Fibroblast of lung (primary cell): ENCODE measurements at places on chromosomes 12 and 14. TPM values are rescaled to one million over a fixed set of nuclear protein-coding genes. Genes with fewer than 3 reads are reported as not detected.

DNA sequence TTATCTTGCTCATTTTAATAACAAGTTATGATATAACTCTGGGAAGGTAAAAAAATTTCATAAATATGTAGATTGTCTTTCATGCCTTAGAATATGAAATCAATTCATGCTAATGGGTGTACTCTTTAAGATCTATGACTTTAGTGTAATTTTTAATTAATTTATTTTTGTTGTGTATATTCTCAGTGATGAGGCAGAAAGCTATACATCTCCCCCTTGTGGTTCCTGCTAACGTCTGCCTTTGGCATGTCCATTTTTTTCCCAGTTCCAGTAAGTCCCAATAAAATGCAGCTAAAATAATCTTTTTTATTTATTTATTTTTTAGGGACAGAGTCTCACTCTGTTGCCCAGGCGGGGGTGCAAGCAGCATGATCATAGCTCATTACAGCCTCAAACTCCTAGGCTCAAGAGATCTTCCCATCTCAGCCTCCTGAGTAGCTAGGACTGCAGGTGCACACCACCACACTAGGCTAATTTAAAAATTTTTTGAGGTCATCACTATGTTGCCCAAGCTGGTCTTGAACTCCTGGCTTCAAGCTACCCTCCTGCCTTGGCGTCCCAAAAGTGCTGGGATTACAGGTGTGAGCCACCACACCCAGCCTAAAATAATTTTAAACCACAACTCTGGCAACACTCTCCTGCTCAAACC, 3.3 kb upstream of the CHURC1 start:
- peak; percentile 32 for DNase-seq

- DNase-seq, result no peak
These were observed 81.6 kb upstream of the FAR2 start for GRCh38 chr12:29067430-29067829.

- no peak for DNase-seq
These were observed 581.9 kb downstream of the ALG10 start for GRCh38 chr12:34604227-34604626.

DNA sequence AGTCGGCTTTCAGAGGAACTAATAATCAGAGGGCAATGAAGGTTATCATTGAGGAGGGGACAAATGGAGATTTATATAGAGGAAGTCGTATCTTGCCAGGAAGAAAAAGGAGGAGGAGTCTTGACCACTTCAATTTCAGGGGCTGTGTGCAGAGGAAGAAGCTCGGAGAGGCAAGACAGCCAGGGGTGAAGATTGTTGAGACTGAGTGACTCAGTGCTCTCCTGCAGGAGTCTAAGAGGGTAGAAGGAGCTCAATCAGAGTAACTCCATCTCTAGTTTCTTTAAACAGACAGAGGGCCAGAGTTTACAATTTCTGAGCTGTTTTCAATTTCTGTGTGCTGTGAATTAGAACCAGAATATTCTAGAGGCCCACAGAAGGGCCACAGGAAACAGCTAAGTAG, 439.3 kb upstream of the PRICKLE1 start:
- no peak for DNase-seq

- DNase-seq, result no peak
These were observed 138.7 kb upstream of the E2F7 start for GRCh38 chr12:77204083-77204482.

DNA sequence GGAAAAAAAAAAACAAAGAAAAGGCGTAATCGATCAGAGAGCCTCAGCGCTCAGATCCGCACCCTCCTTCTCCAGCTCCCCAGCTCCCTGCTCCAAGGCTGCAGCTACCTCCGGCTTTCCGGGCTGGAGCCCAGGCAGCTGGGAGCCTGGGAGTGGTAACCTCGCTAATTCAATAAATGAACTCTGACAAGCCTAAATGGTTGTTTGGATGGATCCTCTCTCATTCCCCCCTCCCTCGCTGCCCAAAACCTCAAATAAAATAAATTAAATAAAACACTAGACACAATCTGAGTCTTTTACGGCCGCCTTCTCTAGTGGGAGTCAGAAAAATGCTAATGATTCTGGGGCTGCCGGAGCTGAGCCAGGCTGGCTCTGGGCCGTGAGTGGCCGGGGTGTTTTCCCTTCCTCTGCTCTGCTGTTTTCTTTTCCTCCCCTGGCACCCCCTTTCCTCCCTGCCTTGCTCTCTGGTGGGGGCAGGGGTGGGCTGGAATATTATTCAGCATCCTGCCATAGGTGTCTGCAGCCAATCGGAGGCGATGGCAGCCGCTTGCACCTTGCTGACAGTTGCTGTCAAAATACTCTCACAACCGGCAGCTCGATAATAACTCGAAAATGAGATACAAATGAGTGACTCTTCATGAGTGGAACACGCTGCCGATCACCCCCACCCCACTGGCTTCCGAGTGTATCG, 76.1 kb downstream of the RBM19 start:
- DNase-seq, result peak; percentile 24

GRCh38 chr14:59207506-59207933, 19.1 kb downstream of the DAAM1 start:
- no peak for DNase-seq

DNA sequence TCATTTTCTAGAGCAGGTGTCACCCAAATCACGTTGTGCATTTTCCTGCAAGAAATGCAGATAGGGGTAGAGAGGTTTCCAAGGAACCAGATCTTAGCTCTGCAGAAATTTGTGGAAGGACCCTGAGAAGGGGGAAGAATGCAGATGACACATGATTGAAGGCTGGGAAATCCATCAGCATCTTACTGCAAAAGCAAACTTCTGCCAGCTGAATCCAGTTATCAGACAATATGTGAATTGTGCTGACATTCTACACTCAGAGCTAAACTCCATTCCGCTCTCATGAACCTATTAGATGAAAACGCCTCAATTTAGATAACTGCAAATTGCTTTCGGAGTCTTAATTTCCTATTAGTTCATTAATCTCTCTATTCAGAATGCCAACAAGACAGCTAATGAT, 211.3 kb upstream of the NOS1 start:
- DNase-seq, result no peak

DNA sequence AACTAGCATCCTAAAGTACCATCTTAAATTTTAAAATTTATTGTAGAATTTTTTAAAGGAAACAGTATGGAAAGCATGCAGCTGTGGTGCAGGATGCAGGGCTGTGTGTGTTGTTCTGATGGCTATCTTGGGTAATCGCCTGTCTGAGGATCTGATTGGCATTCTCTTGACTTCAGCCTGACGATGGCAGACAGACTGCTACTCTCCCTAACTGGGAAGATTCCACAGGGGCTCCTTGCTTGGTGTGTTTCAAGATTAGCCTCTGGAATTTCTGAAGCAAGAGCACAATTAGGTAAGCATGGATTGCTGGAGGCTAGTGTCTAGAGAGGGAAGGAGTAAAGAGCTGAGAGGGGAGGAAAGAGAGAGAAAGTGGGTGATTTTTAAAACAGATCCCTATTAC, 696.8 kb upstream of the LRFN5 start:
- no peak for DNase-seq

GRCh38 chr12:104463368-104463767, 6.6 kb downstream of the CHST11 start:
- no peak for DNase-seq

GRCh38 chr14:30607156-30607780, 14.9 kb upstream of the SCFD1 start:
- DNase-seq, result no peak

- no peak for DNase-seq
These were observed 263.6 kb upstream of the CRY1 start for GRCh38 chr12:107356937-107357295.

GRCh38 chr12:96051756-96052485, 16.5 kb upstream of the LTA4H start:
- DNase-seq, result no peak

- DNase-seq, result peak; percentile 44
These were observed 98.6 kb downstream of the PELI2 start for GRCh38 chr14:56216626-56217379.

- DNase-seq, result peak; percentile 71
These were observed 4.6 kb downstream of the CCDC197 start for GRCh38 chr14:94001501-94002396.

GRCh38 chr12:109613649-109614455, 40.3 kb downstream of the MVK start:
- no peak for DNase-seq

DNA sequence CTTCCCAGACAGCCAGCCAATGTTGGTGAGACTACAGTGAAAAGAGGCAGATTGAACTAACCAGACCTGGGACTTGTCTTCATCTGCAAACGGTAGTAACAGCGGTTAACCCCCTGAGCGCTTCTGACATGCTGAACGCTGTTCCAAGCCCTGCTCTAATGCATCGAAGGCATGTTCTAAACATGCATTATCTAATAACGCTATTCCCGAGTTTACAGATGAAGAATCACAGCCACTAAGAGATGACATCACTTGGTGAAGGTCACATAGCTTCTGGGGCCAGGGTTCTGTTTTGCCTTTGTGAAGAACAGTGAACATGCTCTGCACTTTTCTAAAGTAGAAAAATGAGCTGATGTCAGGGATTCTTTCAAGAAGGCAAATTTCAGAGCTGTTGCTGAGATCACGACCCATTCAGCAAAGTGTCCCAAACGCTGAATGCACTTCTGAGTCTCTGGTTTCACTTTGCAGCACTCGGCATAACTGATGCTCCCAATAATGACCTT, 56.0 kb downstream of the FOS start:
- peak; percentile 50 for DNase-seq

KRT3 gene
- not detected in 2 replicates for total RNA-seq

EPYC gene
- not detected in 2 replicates for total RNA-seq

NAV3 gene
- 50.3 and 60.6 TPM in 2 replicates for total RNA-seq

CNTN1 gene
- total RNA-seq, result 0.26 and 0.83 TPM in 2 replicates

SLC17A8 gene
- not detected in 2 replicates for total RNA-seq

GARIN6 gene
- not detected in 2 replicates for total RNA-seq
